ENCODE measurements at places on chromosomes 6 and 20. TPM values are rescaled to one million over a fixed set of nuclear protein-coding genes. Genes with fewer than 3 reads are reported as not detected.
A peak's percentile ranks its signal among the peaks of the same experiment; 100 is the strongest.

The TAAR1 gene
- not detected for total RNA-seq

DNA sequence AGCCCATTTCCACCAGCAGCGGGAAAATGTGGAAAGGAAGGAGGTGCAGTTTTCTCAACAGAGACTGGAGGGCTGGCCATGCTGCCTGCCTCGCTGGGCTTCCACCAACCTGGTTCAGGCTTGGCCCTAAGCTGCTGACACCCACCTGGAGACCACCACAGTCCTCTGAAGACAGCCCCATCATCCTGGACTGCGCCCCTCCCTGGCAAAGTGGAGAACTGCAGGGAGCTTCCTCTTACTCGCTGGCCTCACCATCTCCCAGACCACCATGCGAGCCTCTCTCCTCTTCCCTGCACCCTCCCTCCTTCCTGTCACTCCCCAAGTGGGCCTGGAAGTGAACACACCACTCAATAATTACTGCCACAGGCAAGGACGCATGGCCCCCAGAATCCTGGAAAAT is 71.5 kb downstream of the PSMG4 start:
- no peaks in the 10 kb centered on the region for H3K36me3 ChIP-seq
- DNase-seq, result no peak
- no peak overlapping the region for H3K4me3 ChIP-seq

- H3K4me1 ChIP-seq, result peaks cover 9% of the 10 kb centered on the region
- H3K27me3 ChIP-seq, result peaks cover 15% of the 10 kb centered on the region
- peak overlapping the region; percentile 65 for H3K27ac ChIP-seq
- DNase-seq, result peak; percentile 81
Observed at GRCh38 chr6:168007592-168008338, 10.3 kb downstream of the KIF25 start.

- H3K27ac ChIP-seq, result no peak overlapping the region
- no peaks in the 10 kb centered on the region for H3K4me1 ChIP-seq
- H3K27me3 ChIP-seq, result no peaks in the 10 kb centered on the region
- H3K4me3 ChIP-seq, result no peak overlapping the region
- H3K36me3 ChIP-seq, result peaks cover 23% of the 10 kb centered on the region
- no peak for DNase-seq
Observed at GRCh38 chr6:144535630-144536029, 250.5 kb downstream of the UTRN start.

- no peaks in the 10 kb centered on the region for H3K36me3 ChIP-seq
- H3K4me3 ChIP-seq, result no peak overlapping the region
- no peak overlapping the region for H3K27ac ChIP-seq
- H3K4me1 ChIP-seq, result peaks cover 40% of the 10 kb centered on the region
Observed at GRCh38 chr20:25054995-25055629, 2.8 kb downstream of the ACSS1 start.

- H3K4me3 ChIP-seq, result no peak overlapping the region
- H3K27me3 ChIP-seq, result peaks cover 7% of the 10 kb centered on the region
- no peaks in the 10 kb centered on the region for H3K36me3 ChIP-seq
Observed at GRCh38 chr6:88367248-88367647, 201.1 kb upstream of the CNR1 start.

DNA sequence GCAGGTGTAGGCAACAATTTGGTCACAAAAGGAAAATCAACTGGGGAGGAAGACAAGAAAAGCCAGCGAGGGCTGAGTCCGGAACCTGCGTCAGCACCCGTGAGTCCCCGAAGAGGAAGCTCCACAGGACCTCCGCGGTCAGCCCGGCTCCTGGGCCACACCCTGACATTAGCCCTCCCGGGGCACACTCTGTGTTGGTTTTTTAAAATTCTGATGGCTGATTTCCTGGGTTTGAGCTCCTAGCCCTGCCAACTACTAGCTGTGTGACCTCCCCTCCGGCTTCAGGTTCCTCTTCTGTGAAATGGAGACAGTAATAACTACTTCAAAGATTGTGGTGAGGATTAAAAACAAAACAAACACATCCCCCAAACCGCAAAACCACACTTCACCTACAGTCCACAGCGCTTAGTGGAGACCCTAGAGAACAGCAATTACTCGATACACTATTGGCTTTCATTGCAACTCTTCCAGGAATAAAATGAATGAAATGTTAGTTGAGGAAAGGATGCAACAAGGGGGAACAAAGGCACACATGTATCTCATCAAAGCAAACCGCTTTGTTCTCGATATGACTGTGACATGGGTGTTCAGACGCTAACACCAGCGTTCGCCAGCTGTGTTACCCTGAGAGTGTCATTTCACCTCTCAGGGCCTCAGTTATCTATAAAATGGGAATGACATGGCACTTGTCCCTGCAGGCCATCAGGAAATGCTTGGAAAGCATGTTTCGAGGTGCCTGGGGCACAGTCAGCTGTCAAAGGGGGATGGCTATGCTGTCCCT is 985 bp downstream of the ZBP1 start:
- H3K27ac ChIP-seq, result no peak overlapping the region
- no peaks in the 10 kb centered on the region for H3K36me3 ChIP-seq
- no peak overlapping the region for H3K4me3 ChIP-seq

DNA sequence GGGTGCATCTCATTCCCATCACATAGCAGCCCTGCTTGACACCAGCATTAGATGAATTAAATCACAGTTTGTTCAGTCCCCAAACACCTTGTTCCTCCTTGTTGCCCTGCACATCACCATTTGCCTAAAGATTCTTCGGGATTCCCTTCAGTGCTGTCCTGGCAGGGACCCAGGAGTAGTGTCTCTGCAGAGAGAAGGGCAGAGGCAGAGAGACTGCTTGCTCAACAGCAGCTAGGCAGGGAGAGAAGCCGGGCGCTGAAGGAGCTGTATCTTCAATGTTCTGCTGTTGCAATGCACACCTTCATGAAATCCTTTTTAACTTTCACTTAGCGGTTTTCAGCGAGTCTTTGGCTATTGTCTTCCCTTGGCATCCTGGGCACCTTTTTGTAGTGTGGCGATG is 362.9 kb downstream of the FARS2 start:
- H3K36me3 ChIP-seq, result no peaks in the 10 kb centered on the region
- DNase-seq, result no peak
